ENCODE measurements at places on chromosomes 5 and 9.

DNA sequence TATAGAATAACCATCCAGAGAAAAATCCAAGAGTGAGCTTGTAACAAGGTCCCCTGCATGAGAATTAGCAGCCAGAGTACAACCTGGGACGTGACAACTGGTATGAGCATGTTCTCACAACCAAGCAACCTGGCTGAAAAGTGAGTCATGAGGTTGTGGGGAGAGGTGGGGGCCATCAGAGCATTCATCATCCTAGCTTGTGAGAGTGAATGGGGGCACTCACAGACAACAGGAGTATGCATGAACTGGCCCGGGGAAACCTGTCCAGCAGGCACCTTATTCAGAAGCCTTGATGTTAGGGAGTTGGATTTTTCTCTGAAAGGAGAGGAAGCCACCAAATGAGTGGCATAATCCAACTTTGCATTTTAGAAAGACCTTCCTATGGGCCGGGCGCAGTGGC lies 113.0 kb downstream of the FRMD3 start:
- DNase-seq: no peak

GRCh38 chr9:106535439-106535838 lies 327.5 kb upstream of the ZNF462 start:
- DNase-seq: no peak

DNA sequence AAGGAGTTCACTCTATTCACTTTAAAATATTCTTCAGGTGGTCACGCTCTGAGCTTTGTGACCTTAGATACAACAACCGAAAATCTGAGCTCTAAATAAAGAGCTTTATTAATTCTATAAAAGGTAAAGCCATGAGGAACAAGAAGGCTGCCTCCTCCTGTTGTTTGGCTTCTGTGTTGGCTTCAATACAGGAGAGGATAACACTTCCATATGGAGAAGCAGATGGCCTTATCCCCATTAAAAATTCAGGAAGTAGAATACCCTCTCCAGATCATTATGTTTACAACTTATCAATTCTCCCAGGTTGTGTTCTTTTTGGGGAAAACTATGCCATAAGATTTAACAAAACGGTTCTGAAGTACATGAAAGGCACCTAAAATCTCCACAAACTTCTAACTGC lies 128.4 kb downstream of the TTC39B start:
- no peak for DNase-seq

- DNase-seq: no peak
Observed at GRCh38 chr9:129211686-129212085, 33.6 kb upstream of the IER5L start.

DNA sequence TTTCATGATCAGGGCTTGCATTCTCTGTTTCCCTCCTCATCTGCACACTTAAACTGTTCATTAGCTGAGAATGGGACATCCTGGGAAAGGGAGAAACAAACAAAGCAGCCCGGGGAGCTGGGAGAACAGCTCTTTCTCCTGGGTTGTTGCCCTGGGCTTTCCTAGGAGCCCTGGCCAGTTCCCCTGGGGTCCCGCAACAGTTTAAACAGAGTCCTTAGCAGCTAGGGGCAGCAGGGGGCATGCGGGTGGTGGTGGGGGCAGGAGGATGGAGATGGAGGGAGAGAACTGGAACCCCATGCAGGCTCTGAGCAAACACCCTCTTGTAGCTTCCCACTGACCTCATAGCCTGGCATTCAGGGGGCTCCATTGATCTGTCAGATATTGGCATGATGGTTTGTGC lies 209.1 kb upstream of the TBCA start:
- no peak for DNase-seq

GRCh38 chr9:130770679-130771442 lies 64.2 kb upstream of the ABL1 start:
- no peak for DNase-seq

Measured in activated T-helper 1 cell treated with Interleukin-2 at 50 U/mL for 16 hours (primary cell).